D341Med (cell line): ENCODE measurements at places on chromosomes 5 and 9.
A peak's percentile ranks its signal among the peaks of the same experiment; 100 is the strongest.

GRCh38 chr9:132517815-132518550 lies 64.4 kb upstream of the BARHL1 start:
- no peak for DNase-seq

DNA sequence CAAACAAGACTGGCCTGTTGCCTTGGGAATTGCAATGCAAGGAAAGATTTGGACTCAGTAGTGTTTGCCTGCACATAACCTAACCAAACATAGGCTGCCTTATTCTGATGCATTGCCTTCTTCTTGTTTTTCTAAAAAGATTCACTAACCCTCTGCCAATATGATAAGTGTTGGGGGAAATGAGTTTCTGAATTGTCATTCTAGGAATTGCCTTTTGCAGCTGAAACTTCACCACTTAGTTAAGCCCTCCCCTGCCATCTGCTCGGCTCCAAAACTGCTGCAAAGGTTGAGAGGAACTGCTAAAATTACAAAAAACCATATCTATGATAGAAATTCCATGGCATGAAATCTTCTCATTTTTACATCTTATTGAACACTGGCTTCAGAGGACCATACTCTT lies 41.6 kb upstream of the SPATA31D4 start:
- no peak for DNase-seq

GRCh38 chr9:126519660-126520420 lies 93.9 kb upstream of the LMX1B start:
- DNase-seq: no peak

DNA sequence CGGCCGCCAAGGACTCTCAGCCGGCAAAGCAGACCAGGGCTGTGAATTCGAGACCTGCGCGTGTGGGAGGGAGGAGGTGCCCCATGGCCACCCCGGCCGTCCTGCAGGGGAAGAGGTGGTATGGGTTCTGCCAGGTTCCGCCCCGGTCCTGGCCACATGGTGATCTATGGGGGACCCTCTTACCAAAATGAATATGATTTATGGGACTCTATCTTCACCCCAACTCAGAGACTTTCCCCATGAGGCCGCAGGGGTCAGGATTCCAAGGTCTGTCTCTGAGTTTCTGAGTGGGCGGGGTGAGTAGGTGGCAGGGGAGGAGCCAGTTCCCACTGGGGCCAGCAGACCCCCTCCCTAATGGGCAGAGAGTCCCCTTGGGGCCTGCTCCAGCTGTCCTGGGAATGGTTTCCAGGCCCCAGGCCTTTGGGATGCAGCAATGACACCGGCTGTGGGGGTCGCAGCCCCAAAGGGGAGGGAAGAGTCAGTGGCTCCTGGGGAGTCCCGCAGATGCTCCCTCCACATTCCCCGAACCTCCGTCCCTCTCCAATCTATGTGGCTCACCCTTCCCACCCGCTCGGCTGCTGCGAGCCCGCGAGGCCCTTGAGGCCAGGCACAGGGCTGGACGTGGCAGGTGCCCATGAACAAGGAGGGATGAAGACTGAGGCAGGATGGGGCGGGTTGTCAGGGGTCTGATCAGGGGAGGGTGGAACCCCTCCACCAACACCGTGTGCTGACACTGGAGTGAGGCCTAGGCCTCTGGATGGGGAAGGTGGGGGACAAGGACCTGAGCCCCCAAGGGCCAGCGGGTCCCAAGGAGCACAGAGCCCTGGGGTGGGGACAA lies 20.1 kb upstream of the NOTCH1 start:
- DNase-seq: no peak

DNA sequence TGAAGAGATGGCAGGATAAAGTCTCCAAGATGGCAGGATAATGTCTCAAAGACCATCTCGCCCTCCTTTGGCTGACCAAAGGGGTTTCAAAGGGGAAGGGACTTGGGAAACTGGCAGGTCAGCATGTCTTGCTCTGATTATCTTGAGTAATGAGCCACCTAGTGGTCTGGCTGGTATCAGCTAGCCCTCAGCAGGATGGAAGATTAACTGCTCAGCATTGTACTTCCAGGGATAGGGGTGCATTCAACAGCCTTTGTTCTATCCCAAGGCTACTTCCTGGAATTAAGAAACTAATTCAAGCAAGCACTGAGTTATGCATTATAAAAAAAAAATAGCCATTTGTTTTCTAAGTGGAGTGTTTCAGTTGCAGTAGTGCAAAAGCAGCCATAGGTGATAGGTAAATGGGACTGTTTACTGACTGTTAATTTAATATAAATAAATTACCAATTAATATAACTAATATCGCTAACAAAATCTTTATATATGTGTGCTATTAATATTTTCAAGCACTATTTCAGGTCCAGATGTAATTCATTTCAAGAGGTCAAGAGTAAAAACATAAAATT lies 555.5 kb downstream of the CDH9 start:
- peak; percentile 67 for DNase-seq

DNA sequence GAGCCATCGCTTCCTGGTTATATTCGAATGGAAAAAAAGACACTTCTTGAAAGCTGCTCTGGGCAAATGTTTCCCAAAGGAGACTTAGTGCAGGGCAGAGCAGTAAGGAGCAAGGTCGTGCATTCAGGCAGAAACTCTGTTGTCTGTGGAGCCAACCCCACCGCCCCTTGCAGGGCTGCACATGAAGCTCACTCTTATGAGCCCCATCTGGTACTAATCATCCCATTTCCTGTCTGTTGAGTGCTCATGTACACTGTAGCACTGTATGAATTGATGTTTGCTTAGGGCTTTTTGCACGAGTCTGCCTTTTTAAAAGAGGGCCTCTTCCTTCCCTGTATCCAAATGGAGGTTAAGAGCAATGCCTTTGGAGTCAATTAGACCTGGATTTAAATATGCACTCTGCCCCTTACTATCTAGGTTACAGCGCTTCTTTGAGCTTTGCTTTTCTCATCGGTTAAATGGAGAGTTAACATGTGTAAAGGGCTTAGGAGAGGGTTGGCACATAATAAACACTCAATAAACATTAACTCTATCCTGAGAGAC lies 25.4 kb downstream of the HMHB1 start:
- no peak for DNase-seq

DNA sequence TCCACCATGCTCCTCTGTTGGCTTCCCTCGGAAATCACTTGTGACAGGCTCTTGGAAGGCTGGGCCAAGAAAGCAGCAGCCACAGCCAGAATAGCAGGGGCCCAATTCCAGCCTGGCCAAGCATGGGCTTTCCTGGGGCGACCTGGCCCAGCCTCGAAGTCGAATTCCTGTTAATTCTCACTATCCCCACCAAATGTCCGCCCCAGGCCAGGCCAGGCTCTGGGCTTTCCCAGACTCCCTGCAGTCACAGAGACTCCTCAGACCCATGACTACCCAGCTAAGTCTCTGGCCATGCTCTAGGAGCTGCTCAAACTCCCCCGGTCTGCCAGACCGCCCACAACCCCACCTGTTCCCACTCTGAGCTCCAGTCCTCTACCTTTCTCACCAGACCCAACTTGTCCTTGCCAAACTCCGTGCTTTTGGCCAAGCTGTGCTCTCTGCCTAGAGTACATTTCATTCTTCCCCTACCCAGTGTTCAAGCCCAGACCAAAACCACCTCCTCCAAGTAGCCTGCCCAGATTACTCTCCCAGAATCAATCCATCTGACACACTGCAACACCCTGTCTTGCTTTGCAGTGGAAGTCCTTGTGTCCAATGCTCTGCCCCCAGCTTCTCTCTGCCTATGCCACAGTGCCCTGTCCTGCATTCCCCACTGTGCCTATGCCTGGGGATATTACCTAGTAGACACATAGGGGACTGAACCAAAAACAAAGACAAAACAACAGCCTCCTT lies 26.2 kb downstream of the SHB start:
- DNase-seq: no peak

DNA sequence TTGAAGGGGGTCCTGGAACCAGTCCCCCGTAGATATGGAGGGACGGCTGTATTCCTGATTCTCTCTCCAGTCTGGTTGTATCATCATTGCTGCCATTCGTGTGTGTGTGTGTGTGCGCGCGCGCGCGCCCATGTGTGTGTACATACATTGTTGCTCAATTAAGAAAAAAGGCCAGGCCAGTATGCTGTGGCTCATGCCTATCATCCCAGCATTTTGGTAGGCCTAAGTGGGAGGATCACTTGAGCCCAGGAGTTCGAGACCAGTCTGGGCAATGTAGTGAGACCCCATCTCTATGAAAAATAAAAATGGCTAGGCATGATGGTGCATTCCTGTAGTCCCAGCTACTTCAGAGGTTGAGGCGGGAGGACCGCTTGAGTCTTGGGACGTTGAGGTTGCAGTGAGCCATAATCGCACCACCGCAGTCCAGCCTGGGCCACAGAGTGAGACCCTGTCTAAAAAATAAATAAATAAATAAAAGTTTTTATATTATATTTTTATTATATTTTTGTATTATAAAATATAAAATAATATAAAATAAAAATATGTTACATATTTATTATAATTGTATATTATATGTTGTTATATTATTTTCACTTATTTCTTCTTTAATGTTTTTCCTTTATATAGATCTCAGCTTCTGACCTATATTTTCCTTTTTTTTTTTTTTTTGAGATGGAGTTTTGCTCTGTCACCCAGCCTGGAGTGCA lies 53.2 kb downstream of the SPIN1 start:
- no peak for DNase-seq

- DNase-seq: no peak
Observed at GRCh38 chr5:125717209-125717608, 706.0 kb upstream of the GRAMD2B start.

DNA sequence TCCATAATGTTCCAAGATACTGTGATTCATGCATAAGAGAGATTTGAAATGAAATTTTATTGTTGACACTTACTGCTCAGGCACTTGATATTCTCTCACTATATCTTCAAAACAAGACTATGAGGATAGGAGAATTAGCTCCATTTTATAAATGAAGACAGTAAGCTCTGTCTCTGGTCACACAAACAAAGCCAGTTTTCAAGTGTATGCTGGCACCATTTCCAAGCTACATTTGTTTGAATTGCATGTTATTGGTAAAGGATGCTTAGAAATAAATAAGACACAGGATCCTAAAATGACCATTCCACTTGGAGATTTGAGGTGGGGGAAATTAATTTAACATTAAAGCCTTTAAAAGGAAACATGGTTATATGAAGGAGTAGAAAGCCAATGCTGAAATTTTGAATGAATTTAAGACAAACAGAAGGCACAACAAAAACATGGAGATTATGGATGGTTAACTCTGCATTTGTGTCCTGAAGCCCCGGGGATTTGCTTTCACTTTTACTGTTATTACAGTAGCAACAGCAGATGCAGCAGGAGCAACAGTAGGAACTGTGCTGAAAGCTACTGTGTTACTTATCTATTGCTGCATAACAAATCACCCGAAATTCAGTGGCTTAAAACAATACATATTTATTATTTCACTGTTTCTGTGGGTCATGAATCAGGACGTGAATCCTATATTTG lies 79.7 kb upstream of the ASTN2 start:
- DNase-seq: no peak

DNA sequence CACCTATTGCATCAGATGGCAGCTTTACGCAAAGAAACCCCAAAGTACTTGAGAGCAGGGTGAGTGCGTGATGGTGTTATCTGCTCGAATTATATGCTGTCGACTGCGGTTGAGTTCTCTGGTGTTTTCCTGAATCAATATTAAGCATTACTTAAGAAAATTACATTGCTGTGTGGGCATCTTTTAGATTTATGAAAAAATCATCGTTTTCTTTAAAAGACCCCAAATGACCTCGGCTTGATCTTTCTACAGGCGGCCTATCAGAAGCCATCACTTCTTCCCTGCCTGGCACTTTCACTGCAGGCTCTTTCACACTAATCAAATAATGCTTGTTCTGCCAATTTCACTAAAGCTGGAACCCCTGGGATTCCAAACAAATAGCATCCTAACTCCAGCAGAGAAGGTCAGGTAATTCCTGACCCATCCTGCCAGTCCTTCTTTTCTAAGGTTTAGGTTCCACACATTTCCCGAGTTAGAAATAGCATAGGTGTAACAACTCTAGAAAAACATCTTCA lies 1.7 kb downstream of the UBE2QL1 start:
- DNase-seq: no peak

- no peak for DNase-seq
Observed at GRCh38 chr5:167514461-167514860, 777.0 kb upstream of the WWC1 start.

DNA sequence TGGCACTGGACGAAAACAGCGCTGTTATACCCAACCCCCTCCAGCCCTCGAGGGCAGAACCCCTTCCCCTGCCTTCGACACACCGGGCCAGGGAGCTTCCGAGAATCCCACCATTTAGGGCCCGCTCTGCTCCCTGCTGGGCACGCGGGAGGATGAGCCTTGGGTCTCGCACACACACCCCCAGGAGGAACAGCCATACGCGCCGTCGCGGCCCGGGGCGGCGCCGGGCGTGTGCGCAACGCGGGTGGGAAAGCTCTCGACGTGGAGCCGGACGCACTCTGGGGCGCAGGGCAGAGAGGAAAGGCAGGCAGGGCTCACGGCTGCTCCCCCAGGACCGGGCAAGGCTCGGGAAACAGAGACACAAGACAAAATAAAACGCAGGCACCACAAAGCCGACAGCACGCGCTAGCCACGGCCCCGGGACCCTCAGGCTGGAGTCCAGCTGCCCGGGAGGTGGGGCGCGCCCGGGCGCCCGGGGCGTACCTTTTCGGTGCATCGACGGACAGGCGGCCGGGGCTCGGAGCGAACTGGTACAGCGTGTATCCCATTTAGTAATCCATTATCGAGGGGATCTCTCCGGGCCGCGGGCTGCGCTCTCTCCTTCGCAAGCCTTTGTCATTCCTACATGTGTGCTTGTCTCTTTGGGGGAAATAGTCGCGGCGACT lies 789 bp downstream of the SEMA6A start:
- peak; percentile 58 for DNase-seq

DNA sequence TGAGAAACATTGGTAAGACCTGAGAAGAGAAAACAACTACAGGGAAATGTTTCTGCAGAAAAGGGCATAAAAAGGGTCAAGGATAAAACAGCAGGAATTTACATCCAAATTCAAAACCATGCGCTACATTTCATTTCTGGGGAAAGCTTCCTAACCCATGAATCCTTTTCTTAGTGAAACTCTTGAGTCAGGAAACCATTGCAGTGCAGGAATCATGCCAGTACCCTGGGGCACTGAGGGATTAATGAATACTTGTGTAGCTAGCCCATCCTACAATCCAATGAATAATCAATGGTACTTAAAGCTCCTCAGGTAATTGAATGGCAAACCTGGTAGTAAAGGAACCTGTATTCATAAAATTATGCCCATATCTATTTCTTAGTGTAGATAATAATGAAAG lies 580.5 kb downstream of the TLE1 start:
- no peak for DNase-seq

GRCh38 chr5:10431415-10431814 lies 10.3 kb upstream of the ROPN1L start:
- DNase-seq: no peak
